Skin of body (tissue), 3 donors: ENCODE measurements at places on chromosomes 3 and 15.
A peak's percentile ranks its signal among the peaks of the same experiment; 100 is the strongest.

- peak; percentile 54 for DNase-seq
Measured at GRCh38 chr15:65101411-65101890, 13.5 kb downstream of the UBAP1L start.

- no peak for DNase-seq
Measured at GRCh38 chr3:139640456-139640855, 37.3 kb downstream of the NMNAT3 start.

DNA sequence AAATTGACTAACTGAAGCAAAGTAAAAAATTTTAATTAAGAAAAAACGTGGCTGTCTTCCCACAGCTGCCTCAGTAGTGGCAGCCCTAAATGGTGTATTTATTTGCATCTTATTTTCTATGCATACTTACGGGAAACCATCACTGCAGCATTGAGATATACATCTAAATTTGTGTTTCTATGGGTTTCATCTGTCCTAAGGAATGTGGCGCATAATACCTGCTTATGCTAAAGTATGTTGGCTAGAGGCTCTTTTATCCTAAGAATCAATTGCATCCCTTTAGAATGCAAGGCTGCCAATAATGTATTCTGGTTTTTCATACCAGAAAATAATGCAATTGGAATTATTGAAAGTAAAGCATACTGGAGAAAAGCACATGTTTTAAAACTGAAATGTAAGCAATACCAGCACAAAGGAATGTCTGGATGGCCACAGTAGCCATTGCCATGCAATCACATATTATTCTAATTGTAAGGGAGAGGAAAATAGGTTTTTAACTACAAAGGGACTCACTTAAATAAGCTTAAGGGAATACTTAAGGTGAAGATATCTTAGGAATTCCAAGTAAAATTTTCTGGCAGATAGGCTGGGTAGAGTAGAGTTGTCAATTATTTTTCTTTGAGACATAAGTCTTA is 834.5 kb upstream of the NECTIN3 start:
- no peak for DNase-seq

- DNase-seq: no peak
Measured at GRCh38 chr3:58986654-58987053, 63.2 kb downstream of the CFAP20DC start.

GRCh38 chr3:27688053-27688452 is 34.1 kb downstream of the EOMES start:
- no peak for DNase-seq

DNA sequence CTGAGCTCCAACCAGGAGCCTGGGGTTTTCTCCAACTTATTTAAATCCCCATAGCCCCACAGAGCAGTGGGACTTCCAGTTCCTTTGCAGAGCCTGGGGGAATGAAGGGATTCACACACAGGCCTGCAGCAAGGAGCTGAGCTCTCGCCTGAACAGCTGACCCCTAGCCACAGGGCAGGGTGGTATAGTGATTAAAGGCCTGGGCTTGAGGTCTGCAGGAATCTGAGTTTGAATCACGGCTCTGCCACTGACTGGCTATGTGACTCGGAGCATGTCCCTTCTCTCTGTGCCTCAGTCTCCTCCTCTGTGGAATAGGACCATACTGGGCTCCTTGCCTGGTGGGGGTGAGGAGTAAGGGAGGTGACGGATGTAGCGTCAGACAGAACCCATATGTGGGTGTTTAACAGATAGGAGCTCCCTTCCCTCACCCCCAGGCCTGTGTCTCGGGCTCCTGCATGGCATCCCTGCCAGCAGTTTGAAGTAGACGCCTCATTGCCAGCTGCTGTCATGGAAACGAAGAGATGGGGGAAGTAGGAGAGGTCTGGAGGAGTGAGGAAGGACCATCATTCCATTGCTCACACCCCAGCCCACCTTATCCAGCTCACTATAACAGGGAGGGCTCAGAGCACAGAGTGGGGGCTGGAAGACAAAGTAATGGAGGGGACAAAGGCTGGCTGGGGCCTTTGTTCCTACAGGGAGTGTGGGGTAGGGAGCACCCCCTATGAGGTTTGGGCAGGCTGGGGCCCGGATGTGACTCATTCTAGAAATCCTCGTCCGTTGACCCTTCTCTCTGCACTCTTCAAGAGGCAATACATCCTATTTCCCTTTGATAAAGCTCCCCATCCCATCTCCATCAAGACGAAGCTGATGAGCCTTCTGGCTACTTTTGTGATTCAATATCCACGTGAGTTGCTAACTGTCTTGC is 14.8 kb downstream of the HRH1 start:
- DNase-seq: no peak

DNA sequence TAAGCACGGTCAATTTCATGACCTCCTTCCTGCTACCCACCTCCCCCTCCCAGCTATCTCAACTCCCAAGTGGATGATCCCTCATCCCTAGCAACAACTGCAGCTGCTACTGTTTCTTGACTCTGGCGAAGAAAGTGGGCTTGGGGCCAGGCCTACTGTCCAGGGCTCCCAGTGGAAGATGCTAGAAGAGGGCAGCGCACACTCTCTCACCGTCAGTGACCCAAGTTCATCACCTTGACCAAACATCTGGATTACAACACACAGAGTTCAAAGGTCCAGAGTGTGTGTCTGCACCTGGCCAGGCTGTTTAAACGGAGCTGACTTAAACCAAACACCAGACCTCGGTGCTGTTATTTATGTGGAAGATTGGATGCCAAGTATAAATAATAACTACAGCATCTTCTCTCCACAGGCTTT is 385.6 kb downstream of the SHQ1 start:
- peak; percentile 7 for DNase-seq

DNA sequence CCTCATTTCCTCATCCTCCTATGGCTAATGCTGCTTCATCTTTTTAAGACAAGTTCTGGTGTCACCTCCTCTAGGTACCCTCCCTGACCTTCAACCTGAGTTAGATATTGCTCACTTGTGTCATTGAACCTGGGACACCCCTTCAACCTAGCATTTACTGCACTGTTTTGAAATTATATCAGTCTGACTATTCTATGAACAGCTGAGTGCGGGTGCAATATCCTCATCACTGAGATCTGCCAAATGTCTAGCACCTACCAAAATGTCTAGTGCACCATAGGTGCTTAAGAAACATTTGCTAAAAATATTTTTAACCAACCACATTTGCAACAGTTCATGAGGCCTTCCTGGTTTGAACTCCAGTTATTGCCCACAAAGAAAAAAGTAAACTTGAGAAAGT is 34.5 kb downstream of the RETNLB start:
- no peak for DNase-seq

- DNase-seq: no peak
Measured at GRCh38 chr3:74200952-74201351, 413.5 kb downstream of the CNTN3 start.

DNA sequence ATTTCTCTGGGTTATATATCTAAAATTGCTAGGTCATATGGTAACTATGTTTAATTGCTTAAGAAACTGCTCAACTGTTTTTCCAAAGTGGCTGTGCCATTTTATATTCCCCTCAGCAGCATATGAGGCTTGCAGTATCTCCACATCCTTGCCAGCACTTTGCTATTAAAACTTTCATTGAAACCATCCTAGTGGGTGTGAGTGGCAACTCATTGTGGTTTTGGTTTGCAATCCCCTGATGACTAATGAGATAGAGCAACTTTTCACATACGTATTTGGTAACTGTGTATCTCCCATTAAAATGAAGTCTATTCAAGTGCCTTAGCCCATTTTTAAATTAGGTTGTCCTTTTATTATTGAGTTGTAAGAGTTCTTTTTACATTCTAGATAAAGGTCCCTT is 17.3 kb downstream of the KPNA1 start:
- no peak for DNase-seq

DNA sequence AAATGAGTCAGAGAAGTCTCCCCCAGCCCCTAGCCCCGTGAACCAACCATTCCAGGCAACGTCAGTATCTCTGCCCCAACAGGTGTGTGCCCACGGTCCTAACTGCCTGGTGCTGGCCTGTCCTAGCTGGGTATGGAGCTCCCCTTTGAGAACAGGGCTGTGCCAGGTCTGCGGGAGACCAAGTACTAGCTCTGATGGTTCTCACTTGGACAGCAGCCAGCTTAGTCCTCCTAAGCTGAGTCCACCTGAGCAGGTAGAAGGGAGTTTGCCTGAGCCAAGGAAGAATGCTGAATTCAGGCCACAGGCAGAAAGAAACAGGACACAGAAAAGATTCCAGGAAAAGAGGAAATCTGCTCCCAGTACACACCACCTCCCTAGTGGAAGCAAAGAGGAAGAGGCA is 33.1 kb upstream of the PARL start:
- DNase-seq: no peak

DNA sequence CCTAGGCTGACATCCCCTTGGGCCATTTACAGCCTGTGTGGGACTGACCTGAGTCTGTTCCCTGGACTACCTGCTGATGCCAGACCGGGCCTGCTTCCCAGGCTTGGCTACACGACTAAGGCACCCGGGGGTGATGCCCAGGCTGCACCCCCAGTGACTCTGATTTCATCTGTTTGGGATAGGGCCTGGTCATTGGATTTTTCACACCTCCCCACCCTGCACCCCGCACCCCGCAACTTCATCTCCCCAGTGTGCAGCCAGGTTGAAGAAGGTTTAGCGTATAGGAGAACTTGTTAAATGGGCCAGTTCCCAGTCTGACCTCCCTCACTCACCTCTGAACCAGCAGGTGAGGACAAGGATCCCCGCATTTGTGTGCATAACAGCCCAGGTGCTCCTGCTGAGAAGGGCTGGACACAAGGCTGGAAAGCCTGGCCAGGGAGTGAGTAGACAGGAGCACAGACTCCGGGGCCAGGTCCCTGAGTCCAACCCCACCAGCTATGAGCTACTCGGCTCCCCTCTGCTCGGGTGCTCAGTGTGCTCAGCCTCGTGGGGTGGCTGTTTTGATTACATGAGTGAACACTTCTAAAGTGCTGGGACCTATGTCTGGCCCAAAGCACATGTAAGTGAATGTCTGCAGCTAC is 18.5 kb downstream of the SLC6A20 start:
- DNase-seq: no peak

DNA sequence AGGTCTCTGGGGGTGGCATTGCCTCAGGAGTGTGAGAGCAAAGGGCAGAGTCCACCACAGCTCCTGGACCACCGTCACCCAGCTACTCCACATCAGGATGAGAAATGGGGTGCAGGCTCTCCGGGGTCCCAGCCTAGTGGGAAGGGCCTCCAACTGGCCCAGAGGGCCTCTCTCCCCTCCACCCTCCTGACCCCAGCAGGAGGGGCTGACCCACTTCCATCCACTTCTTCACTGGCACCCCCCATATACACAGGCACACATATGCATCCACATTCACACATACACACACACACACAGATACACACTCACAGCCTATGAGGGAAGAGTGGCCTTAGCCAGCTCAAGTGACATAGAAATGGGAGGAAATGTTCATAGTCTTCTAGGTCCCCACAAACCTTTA is 286.0 kb downstream of the OCA2 start:
- DNase-seq: no peak

DNA sequence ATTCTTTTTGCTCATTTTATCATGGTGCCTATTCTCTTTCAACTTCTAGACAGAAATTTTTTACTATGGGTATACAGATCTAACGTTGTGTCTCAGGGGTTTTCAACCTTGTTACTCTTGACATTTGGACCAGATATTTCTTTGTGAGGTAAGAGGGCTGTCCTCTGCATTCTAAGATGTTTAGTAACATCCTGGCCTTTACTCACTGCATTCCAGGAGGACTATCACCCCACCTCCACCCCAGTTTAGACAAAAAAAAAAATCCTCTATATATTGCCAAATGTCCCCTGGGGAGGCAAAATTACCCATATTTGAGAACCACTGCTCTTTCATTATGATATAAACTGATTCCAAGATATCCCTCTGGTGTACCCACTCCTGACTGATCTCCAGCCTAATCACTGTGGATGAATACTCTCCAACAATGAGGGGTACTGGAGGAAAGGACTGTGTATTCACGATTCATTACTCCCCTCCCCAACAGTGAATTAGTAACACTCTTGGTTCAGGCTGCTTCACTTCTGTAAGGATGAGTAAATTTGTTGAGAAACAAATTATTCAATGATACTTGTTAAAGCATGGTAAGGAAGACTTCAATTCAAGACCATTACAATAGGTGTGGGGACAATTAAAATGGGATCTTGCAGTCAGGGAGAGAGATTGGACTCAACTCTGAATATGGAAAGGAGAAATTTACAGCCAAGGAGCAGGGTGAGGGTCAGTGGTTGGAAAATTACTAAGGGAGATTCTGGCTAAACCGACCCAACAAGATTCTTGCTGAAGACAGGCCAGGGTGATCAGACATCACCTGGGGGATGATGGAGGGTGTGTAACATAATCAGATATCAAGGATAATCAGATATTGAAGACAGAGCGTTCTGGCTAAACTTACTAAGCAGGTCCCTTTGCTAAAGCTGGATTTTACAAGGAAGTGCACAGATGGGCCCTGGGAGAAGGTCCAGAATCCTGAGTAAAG is 123.8 kb upstream of the DAZL start:
- no peak for DNase-seq

GRCh38 chr3:10085738-10086137 is 22.3 kb downstream of the FANCD2OS start:
- no peak for DNase-seq

DNA sequence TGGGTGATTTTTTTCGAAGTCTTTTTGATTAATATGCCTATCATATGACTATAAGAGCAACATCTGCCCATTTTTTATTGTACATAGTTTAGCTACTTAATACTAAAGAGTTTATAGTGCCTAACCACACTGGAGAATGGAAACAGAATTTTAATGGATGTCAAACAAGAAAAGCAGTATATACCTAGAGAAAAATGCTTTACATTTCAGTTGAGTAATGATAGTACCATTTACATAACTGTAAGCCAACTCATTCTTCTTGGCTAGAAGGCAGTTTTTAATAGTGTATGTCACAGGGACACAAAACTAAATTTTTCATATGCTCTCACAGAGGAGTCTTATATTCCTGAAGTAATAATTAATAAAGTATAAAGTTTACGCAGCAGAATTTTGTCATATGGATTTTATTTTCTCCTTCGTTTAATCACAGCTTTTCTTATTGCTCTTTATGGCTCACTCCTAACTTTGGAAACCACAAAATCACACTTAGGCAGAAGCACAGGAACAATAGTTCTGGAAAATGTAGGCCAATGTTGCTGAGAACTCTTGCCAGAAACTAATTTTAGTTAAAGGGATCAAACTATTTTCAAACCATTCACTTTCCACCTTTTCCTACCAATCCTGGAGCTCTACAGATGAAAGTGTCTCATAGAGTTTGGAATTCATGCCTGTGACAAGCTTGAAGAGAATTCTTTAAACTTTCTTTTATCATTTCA is 243.6 kb downstream of the ZIC1 start:
- DNase-seq: no peak

DNA sequence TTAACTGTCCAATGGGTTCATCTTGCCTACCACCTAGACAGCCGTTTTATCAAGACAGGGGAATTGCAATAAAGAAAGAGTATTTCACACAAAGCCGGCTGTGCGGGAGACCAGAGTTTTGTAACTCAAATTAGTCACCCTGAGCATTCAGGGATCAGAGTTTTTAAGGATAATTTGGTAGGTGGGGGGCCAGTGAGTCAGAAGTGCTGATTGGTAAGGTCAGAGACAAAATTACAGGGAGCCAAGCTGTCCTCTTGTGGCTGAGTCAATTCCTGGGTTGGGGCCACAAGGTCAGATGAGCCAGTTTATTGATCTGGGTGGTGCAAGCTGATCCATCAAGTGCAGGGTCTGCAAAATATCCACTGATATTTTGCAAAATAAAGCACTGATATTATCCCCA is 29.9 kb upstream of the GPD1L start:
- no peak for DNase-seq

- peak; percentile 11 for DNase-seq
Measured at GRCh38 chr3:12840591-12841148, 695 bp downstream of the RPL32 start.
